ENCODE measurements at places on chromosomes 11 and 22.

DNA sequence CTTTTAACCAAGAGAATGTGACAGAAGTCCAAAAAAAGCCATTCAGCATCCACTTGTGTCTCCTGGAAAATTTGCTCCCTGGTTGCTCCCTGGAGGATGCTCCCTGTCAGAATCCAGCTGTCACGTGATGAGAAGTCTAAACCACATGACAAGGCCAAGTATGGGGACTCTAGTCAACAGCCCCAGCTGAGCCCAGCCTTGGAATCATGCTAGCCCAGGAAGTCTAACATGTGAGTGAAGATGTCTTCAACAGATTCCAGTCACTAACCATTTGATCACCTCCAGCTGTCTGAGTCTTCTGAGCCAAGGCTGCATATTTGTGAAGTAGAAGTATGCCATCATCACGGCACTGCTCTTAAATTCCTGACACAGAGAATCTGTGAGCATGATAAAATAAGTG is 4.2 kb downstream of the OR56B4 start:
- DNase-seq = no peak

DNA sequence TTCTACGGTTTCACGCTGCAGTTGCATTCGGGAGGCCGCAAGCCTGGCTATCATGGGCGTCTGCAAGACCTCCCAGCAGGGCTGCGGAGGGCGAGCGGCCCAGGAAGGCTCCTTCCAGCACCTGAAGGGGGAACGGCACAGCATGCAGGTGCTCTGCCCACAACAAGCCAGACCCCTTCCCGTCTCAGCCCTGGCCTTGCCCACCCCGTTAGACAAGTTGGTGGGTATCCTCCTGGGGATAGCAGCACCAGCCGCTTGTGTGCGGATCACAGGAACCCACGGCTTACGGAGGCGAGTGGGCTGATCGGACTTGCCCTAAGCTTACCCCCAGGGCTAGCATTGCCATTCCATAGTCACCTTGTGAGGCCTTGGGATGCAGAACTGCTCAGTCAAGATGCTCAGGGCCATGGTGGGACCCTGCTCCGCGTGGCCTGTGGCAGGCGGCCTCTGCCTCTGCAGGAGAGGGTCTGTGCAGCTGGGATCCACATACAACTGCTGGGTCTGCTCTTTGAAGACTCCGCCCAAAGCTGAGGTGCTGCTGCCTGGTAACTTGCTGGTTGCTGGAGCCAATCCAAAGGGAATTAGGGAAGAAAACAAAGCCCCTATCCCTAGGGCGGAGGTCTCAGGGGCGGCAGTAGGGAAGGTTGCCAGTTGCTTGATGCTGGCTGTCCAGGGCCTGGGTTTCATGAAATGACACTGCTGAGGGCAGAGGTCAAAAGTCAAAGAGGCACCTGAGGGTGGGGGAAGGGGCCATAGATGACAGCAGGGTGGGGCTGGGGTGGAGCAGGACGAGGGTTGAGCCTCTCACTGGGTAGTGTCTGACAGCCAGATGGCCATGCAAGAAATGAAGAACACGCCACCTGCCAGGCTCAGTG is 1.4 kb upstream of the OSBPL5 start:
- DNase-seq = no peak

- DNase-seq = no peak
Observed at GRCh38 chr11:8290081-8290810, 26.6 kb upstream of the LMO1 start.

DNA sequence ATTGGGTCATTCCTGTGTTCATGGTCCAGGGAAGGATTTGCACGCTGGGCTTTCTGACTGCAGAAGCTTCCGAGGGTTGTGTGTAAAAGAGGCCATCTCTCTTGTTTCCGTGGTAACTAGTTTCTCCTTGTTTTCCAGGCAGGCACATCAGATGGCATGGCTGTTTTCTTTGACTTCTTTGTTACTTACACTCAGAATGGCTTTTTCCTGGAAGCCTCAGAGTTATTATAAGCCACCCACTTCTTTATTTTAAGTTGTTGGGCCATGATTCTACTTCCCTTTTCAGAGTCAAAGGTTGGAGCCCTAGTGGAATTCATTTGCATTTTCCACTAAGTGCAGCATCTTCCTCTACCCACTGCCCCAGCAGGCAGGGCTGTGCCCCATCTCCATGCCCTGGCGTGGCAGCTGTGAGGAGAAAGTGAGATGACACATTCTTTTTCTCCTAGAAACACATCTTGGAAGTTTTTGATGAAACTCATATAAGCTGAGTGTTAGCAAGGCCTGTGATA is 94.9 kb downstream of the PRR5L start:
- DNase-seq = no peak

GRCh38 chr22:21613553-21614233 is 16.1 kb downstream of the YDJC start:
- no peak for DNase-seq

GRCh38 chr22:45328822-45329529 is 19.2 kb downstream of the FAM118A start:
- no peak for DNase-seq

- DNase-seq = no peak
Observed at GRCh38 chr11:30991376-30991775, 378.2 kb downstream of the DCDC1 start.

GRCh38 chr11:80155412-80156017 is 714.7 kb upstream of the TENM4 start:
- no peak for DNase-seq

GRCh38 chr11:121869478-121869877 is 246.5 kb downstream of the BLID start:
- DNase-seq = no peak

DNA sequence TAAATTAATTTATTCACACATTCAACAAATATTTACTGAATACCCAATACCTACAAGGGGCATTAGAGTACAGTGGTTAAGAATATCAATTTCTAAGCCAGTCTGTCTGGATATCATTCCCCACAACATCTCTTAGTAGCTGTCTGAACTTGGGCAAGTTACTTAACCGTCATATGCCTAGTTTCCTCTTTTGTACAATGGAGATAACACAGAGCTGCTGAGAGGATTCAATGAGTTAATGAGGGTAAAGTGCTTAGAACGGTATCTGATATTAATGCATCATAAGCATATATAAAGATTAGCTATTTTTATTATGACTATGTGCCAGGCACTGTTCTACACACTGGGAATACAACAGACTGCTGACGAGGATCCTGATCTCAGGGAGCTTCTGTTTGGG is 116.4 kb downstream of the APOL5 start:
- DNase-seq = no peak
